ENCODE measurements at places on chromosomes 2 and 18. TPM values are rescaled to one million over a fixed set of nuclear protein-coding genes. Genes with fewer than 3 reads are reported as not detected.

- DNase-seq, result peak; percentile 61
Observed at GRCh38 chr2:85537600-85538506, 1.1 kb upstream of the MAT2A start.

DNA sequence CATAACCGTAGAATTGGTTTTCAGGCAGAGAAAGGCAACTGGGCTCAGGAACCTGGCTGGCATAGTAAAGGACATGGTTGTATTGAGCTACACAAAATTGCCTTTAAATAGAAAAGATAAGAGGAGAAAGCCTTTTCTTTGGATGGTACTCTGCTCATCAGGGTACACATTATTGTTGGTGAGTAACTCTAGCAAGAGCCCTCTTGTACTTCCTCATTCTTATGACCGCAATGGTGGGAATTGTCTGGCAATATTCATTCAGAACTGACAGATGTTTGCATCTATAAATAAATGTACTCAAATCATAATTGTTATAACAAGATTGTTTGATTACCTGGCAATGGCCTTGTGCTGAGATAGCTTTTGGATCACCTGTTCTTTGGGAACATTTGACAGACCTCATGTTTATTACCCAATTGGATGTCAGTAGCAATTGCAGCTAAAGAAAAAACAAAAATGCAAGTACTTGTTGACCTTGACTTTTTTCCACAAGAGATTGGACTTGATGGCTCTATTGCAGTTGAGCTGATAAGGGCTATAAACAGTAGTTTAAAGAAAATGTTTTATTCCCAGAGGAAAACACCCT is 43.9 kb downstream of the MEIS1 start:
- no peak for DNase-seq

DNA sequence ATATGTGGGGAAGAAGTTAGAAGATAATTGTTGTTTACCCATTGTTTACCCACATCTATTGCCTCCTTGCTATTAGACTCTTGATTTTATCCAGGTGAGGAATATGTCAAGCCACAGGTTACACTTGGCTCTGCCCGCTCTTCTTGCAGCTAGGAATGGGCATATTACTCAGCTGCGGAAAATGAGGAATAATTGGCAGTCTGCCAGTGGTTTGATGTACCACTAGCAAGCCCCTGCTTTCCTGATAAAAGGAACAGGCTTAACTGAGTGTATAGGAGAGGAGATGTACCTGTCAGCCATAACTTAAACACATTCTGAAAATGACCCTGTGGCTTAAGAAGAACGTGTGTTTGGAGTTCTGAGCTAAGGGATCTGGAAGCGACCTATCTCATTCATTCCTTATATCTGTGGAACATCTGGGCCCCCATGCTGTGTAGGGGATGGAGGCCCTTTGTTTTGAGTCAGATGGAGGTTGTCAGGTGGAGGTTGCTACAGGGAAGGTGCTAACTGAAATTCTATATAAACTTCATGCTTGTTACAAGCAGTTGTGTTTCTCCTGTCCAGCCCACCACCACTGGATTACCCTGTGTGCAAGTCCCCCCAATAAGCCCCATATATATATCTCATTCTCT is 4.6 kb upstream of the FMNL2 start:
- no peak for DNase-seq

GRCh38 chr2:67516899-67517530 is 119.9 kb downstream of the ETAA1 start:
- no peak for DNase-seq

DNA sequence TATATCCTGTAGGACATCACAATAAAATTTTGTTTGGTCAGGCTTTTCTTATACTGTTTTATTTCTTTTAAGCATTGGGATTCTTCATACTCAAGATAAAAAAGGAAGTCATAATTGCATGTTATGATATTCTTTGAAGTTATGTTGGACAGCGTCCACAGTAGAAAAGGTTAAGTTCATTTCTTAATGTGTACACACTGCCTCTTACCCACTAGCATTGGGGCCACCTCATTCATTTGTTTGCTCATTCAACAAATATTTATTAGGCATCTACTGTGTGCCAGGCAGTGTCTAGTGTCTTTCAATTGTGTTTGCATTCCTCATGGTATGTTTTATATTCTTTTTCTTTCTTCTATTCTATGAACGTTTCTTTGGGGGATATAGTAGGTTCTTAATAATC is 70.2 kb downstream of the PTPRM start:
- DNase-seq, result no peak

DNA sequence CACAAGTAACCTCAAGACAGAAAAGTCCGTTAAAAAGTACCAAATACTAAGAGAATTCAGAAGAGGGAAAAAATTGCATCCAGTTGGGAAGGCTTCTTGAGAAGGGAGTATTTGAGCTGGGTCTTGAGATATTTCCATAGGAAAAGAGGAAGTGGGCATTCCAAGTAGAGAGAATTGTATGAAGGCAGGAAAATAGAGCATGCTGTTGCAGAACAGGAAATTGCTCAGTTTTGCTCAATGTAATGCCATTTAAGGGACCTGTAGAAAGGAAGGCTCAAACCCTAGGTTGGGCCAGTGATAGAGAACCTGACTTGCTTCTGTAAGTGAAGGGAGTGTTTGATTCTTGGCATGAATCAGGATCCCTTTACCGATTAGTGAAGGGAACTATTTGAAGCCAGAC is 1.0 kb upstream of the ZC3H8 start:
- no peak for DNase-seq

- DNase-seq, result no peak
Observed at GRCh38 chr2:210363261-210363660, 48.3 kb upstream of the MYL1 start.

GRCh38 chr2:17146358-17146757 is 371.9 kb downstream of the RAD51AP2 start:
- no peak for DNase-seq

GRCh38 chr2:21067125-21067524 is 23.3 kb upstream of the APOB start:
- DNase-seq, result no peak

- DNase-seq, result no peak
Observed at GRCh38 chr2:164694275-164694695, 73.0 kb upstream of the GRB14 start.

GRCh38 chr2:167943897-167944296 is 303.5 kb downstream of the STK39 start:
- DNase-seq, result no peak

DNA sequence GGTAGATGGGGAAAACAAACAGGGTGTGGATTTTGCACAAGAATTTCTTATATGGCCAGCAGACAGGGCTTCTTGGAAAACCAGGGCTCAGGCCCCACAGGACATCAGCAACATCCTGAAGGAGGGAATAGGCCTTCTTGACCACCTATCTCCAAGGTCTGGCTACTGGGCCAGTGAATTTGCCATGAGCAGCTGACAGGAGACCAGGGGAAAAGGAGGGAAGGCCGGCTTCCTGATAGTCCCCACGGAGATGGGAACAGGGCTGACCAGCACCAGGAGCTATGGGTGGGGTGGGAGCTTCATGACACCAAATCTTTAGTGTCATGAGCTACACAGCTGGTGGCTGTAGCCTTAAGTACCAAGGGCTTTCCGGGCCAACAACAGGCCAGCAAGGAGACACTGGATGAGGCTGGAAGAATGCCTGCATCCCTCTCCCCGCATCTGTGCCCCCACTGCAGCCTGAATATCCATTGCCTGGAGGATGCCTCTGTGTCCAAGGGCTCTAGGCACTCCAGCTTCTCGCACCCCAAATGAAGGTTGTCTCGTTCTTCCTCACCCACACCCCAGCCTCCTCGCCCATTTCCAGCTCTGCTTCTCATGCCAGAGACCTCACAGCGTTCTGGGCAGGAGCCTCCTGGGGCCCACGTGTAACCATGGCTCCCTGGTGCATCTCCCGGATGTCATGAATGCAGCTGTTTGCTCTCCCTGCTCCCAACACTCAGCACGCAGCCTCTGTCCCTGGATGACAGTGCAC is 74.8 kb downstream of the EMX1 start:
- no peak for DNase-seq

DNA sequence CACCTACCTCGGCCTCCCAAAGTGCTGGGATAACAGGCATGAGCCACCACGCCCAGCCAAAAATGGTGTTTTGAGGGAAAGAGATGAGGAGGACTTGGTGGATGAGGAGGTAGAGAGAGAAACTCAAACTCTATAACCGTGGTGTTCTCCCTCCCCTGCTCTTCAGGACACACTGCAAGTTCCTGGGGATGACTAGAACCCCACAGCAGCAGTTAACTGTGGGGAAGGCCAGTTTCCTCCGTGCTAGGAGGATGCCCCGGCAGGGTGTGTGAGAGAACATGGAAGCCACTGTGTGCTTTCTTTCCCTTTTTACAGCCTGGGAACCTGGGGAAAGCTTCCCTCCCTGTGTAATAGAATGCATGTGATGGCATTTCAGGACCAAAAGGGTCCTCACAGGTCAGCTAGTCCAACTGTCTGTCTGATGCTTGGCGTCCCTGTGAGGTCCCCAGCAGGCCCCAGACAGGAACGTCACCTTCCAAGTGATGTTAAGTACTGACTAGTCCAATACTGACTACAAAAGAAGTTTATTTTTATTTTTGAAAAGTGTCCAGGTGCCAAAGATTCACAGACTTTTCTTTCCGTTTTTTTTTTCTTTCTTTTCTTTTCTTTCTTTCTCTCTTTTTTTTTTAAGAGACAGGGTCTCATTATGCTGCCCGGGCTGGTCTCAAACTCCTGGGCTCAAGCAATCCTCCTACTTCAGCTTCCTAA is 38.9 kb downstream of the MYCN start:
- no peak for DNase-seq

DNA sequence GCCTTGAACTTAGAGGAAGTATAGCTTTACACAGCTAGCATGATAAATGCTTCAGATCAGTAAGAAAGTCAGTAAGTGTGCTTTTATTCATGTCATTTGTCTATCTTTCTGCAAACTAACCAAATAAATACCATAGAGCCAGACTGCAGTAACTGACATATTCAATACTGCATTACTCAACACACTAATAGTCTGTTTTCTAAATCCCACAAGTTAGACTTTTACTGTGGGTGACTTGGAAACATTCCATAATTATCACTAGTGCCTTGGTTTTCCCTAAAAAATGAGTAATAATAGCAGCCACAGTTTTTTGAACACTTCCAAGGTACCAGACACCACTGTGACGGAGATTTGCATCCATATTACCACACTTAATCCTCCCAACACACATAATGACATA is 33.0 kb downstream of the ACVR1 start:
- no peak for DNase-seq

DNA sequence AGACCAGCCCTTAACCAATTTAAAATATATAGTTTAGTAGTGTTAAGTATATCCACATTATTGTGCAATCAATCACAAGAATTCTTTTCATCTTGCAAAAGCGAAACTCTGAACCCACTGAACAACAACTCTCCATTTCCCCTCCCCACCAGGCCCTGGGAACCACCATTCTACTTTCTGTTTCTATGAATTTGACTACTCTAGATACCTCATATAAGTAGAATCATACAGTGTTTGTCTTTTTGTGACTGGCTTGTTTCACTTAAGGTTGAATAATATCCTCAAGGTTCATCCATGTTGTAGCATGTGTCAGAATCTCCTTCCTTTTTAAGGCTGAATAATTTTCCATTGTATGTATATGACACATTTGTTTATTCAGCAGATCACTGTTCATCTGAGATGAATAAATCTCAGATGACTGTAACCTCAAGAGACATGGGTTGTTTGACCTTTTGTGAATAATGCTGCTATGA is 8.1 kb upstream of the SOS1 start:
- DNase-seq, result no peak

DNA sequence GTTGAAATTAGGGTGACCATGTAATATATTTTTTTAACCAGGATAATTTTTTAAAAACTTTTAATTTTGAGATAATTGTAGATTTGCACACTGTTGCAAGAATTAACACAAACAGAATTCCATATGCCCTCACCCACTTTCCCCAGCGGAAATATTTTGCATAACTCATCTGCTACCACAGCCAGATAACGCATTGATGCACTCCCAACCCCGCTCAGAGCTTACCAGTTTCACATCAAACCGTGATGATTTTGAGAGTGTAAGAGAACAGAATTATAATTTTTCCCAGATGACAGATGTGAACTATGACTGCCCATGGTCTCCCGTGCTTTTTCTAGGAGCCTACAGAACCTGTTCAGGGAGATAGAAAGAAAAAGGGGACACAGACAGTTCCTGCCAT is 35.2 kb upstream of the LDLRAD4 start:
- DNase-seq, result no peak

- no peak for DNase-seq
Observed at GRCh38 chr2:158619496-158619895, 162.7 kb downstream of the PKP4 start.

DNA sequence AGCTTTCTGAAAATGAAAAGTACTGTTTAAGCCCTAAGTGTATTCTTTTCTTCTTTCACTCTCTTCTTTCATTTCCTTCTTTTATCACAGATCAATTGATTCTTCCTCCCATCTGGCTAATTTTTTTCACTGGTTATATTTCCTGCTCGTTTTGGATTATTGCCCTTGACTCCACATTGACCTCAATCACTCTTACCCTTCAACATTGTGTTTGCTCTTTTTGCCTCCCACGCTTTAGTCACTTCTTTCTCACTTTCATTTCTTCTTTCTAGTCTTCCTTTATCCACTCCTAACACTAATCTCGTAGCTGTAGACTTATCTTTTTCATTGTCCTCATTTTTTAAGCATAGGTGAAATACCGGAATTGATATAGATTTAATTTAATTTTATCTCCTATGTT is 320.3 kb upstream of the VRK2 start:
- no peak for DNase-seq

DNA sequence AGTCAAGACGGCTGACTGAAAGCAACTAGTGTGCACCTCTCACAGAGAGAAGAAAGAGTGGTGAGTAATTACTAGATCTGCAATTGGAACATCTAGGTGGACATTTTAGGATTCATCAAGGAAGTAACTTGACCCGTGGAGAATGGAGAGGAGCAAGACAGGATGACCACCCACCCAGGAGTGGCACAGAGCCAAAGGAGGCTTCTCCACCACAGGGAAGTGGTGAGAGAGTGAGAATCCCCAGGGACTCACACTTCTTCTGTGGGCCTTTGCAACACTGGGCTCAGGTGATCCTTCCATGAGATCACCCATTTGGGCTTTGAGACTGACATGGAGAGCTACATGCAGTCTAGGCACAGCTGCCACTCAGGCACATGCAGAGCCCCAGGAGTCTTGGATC is 132.8 kb upstream of the GALNT5 start:
- no peak for DNase-seq

DNA sequence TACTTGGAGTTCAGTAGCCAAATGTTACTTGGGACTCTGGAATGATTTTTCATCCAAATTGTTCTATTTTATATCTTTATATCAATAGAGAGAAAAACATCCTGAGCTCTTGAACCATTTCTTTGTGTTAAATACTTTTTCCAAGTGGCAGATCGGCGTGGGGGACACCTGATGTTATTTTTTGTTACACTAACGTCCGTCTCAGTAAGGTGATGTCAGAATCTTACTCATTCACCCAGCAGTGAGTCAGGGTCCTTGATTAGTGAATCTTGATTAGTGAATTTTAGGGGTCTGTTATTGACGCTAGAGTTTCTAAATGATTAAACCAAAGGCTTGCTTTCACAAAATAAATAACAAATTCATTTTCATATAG is 1.7 kb downstream of the MIB1 start:
- no peak for DNase-seq

Gene TGFA
- polyA plus RNA-seq, result 18.4 TPM

Gene CCDC68
- polyA plus RNA-seq, result 9.6 TPM

Gene RFX8
- 0.52 TPM for polyA plus RNA-seq

Gene SPATA3
- not detected for polyA plus RNA-seq

Gene SMAD4
- polyA plus RNA-seq, result 151 TPM

Gene CYP27C1
- 8.3 TPM for polyA plus RNA-seq

Gene GREB1L
- 2.5 TPM for polyA plus RNA-seq

Gene SNTG2
- polyA plus RNA-seq, result 2.0 TPM

Gene UGT1A3
- polyA plus RNA-seq, result not detected

Gene DUSP2
- 3.6 TPM for polyA plus RNA-seq

Gene PROKR1
- polyA plus RNA-seq, result 0.21 TPM

Gene SLC9A4
- 11.3 TPM for polyA plus RNA-seq
